ENCODE measurements at places on chromosomes 5 and 9.

- DNase-seq, result no peak
Observed at GRCh38 chr9:26955222-26955903, 849 bp upstream of the IFT74 start.

DNA sequence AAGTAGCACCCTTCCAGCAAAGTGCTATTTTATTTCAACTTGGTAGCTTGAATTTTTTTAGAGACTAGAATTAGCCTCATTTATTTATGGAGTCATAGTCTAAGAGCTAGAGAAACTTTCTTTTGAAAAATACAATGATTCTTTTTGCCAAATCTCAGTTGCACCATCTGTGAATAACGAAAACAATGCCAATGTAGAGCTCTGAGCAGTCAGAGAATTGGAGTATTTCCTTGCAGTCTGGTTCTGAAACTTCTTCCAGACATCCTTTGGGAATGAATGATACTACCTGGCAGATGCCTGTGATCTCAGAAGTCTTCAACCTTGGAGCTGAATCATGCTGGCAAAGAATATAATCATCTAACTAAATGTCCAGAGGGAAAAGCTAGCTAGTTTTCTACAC lies 511.5 kb upstream of the CYLC2 start:
- no peak for DNase-seq

DNA sequence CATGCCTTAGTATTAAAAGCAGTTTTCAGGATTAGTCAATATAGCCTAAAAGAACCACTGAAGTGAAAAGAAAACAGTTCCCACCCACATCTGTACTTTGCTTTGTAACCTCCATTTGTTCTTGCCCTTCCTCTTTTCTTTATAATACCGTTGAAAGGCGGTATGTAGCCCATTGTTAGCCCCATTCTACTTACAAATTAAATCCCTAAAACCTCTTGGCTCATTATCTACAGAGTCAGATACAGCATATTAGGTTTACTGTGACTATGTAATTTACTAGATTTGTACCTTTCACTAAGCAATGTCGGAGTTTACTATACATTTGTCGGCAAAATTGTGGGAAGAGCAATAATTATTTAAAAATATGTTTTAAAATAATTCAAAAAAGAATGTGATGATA lies 17.3 kb downstream of the ALDH1A1 start:
- DNase-seq, result no peak

DNA sequence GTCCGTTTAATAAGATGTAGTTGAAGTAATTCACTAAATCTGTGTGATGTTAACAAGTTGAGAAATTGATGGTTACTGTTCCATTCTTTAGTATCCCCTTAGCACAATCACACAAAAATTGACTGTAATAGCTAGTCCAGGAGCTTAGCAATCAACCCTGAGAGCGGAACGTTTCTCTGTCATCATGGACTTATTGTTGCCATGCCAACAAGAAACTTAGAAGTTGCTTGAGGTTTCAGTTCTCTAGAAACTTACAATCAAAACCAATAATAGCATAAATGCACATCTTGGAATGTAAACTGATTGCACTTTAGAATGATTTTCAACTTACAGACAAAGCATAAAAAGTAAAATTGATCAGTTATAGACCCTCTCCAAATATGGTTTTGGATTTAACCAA lies 125.4 kb upstream of the ANKH start:
- no peak for DNase-seq

- no peak for DNase-seq
Observed at GRCh38 chr9:92576175-92576574, 40.4 kb upstream of the ECM2 start.

DNA sequence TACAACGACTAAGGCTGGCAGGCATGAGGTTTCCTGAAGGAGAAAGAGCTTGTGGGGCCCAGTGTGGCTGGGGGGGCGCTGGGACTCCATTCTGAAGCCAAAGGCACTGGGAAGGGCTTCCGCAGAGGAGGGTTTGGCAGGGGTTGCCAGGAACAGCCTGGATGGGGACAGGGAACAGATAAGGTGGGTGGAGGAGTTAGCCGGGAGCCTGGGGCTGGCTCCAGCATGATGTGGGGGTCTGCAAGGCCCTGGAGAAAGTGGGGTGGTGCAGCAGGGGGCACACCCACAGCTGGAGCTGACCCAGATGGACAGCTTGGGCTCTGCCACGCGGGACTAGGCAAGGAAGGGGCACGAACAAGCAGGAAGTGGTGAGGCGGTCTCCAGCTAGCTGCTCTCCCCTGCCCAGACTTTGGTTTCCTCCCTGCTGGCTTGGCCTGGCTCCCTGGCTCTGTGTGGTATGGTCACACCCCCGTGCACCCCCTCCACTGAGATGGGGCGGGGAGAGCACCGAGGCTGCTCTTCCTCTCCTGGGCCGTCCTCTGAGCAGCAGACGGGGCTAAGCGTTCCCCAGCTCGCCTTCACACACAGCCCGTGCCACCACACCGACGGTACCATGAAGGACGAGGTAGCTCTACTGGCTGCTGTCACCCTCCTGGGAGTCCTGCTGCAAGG lies at the start of gene LTC4S:
TSS of gene LTC4S (plus strand) at position 519 of the 672 bp plus-strand sequence. CDS start at position 614, 95 bp downstream.
- DNase-seq, result peak; percentile 83

DNA sequence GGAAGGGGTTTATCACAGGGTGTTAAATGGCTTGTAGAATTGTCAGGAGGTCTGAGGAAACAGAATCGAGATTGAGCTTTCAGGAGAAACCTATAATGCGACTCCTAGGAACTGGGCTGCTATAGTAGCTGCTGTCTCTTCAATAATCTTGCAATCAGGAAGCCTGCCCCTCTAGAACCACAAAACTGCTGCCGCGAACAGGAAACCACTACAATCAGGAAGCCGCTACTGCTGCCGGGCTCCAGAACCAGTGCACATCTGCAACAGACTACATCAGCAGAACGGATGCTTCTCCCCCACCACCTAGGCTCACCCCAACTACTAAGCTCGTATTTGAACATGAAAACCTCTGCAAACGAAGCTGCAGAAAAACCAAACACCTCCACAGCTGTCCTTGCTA lies 31.6 kb downstream of the TNFSF8 start:
- no peak for DNase-seq
